Stomach (tissue), 19 donors: ENCODE measurements at places on chromosomes 4 and X. TPM values are rescaled to one million over a fixed set of nuclear protein-coding genes. Genes with fewer than 3 reads are reported as not detected.
A peak's percentile ranks its signal among the peaks of the same experiment; 100 is the strongest.

MAGEC1 gene
- total RNA-seq, result not detected

TNIP3 gene
- 0.37 TPM for total RNA-seq

FGFR3 gene
- total RNA-seq, result 61.6 TPM

PPARGC1A gene
- total RNA-seq, result 15.2 TPM

OPRPN gene
- total RNA-seq, result not detected

RAB33A gene
- total RNA-seq, result not detected

TRAM1L1 gene
- total RNA-seq, result 4.8 TPM

CSN1S1 gene
- not detected for total RNA-seq

TMPRSS11F gene
- not detected for total RNA-seq

DNA sequence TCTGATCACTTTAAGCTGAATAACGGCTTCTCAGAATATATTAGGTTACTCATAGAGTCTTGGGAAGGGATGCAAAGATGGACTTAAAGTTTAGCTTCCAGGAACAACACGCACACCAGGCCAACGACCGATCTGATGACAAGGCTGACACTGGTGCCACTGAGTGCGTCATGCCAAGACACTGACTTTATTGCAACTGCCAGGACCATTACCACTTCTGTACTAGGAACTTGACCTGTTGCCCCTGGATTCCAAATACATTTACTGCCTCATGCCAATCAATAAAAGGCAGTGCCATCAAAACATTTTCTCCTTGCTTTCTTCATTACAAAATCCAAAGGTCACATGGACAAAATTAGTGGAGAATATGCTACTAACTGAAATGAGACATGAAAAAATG is 505.9 kb upstream of the CTSO start:
- no peak for DNase-seq

DNA sequence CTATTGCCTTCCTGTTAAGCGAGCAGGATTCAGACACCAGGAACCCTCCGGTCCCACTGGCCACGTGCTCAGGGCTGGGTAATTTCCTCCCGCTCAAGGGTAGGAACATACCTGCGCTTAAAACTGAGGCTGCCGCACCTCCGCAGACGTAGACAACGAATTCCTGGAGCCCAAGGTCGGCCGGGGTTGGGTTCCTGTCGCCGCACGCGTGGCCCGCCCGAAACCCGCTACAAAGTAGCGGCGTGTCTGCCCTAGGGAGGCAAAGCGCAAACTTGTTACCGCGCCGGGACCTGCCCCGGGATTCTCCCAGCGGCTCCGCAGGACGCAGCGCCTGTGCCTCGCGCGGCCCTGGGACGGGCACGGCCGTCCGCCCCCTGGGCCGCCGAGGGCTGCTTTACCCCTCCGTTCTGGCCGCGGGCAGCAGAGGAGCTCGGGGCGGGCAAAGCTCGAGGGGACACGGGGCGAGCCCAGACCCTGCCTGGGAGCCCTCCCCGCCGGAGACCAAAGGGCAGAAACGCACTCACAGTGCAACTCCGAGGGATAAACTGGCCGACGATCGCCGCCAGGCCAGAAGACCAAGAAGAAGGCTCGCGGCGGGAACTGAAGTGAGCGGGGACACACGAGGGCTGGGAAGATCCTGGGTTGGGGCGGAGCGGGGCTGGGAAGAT is at the start of gene ERVMER34-1:
Gene ERVMER34-1 (minus strand): TSS at position 607 of the 668 bp plus-strand sequence. CDS start 5,905 bp downstream, outside the sequence.
- DNase-seq, result peak; percentile 58

- peak; percentile 45 for DNase-seq
Measured at GRCh38 chrX:108001218-108001814, 19.1 kb upstream of the TEX13B start.

DNA sequence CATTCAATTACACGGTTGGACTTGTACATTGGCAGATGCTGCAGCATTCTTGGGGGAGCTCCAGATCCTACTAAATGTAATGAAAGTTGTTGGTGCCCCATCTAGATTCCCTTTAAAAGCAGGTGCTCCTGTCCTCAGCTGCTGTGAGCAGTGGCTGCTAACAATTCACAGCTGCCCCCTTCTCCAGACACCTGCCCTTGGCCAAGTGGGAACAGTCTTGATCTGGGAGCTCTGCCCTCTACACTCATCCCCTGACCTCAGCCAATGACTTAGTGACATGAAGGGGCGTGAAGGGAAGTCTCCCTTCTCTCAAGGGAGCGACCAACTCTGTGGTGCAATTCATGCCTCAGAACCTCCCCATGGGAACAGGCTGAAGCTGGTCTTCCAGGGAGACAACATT is 125.7 kb downstream of the EIF4E start:
- no peak for DNase-seq

GRCh38 chrX:66676990-66677389 is 38.1 kb upstream of the EDA2R start:
- no peak for DNase-seq

- no peak for DNase-seq
Measured at GRCh38 chr4:185846505-185847150, 34.6 kb upstream of the SORBS2 start.

- DNase-seq, result no peak
Measured at GRCh38 chr4:94909645-94910044, 151.9 kb downstream of the BMPR1B start.

GRCh38 chrX:154490021-154490413 is 412 bp downstream of the SLC10A3 start:
- DNase-seq, result peak; percentile 64

DNA sequence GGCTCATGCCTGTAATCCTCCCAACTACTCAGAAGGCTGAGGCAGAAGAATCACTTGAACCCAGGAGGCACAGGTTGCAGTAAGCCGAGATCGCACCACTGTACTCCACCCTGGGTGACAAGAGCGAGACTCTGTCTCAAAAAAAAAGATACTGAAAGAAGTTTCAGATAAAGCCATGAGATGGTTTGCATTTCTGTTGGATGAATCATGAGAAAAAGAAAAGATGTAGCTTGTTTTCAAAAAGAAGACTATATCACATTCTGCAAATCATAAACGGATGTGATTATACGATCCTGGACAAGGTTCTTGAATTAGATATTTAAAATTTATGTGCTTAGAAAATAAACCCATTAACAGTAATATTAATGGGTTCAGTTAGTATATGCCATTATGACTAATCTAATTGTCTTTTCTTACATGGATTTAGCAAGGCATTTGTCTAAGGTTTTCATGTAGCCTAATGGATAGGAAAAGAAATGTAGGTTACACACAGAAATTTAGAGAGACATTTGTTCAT is 345.9 kb downstream of the SLC7A11 start:
- DNase-seq, result no peak

GRCh38 chr4:140523370-140523856 is 555 bp upstream of the ELMOD2 start:
- DNase-seq, result no peak

DNA sequence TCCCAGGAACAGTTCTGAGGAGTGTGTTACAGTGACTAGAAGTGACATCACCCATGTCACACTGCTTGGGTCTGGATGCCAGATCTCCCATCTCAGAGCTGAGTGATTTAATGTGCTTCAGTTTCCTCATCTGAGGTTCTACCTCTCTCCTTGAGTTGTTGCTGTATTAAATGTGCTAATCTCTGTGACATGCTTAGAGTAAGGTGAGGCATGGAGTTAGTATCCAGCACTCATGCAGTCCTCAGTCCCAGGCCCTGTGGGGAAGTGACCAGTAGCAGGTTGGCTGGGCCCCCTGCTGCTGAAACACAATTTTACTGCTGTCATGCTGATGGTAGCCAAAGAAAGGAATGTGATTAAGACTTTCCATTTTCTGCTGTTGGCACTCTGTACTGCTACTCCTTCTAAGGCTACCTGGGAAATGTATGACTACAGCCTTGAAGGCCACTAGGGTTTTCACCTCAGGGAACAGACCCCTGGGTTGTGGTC is 639.6 kb downstream of the MID1IP1 start:
- no peak for DNase-seq

DNA sequence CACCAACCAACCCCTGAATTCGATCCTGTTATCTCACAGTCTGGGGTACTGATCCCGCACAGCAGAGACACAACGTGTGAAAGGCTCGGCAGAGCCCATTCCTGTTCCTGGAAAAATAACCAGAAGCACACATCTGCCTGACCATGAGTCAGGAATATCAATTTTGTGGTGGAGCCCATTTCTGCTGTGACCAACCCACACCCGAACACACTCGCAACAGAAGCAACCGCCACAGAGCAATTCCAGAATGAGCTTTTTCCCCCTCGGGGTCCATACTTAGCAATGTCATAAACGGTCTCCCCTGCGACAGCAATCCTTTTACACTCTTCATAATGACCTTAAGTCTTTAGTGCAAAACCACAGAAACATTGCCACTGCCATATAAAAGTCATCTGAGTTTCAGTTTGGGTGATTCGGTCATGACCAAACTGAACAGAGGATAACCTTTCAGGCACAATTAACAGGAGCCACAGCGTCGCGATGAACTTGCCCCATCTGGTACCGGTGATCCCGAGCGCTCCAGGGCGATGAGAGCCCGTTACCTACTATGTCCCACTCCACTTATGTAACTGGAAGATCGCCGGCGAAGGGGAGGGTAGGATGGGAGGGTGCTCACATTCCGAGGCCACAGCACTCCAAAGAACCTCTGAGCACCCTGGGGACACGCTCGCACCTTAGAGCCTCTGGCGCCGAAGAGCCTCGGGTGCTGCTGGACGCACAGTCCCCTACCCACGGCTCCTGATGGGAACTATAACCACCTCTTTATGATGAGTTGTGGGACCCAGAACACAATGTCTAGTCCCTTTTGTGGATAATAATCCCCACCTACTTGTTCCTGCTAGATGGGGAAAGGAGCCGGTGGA is 1.1 kb downstream of the MECP2 start:
- no peak for DNase-seq

GRCh38 chr4:30721185-30722091 is 1.3 kb downstream of the PCDH7 start:
- DNase-seq, result peak; percentile 56

- DNase-seq, result peak; percentile 96
Measured at GRCh38 chrX:48475774-48476577, at the start of gene FTSJ1. Gene FTSJ1, plus strand, starts transcription at chrX:48476199. Its CDS starts 1,849 bp downstream, at chrX:48478048.

DNA sequence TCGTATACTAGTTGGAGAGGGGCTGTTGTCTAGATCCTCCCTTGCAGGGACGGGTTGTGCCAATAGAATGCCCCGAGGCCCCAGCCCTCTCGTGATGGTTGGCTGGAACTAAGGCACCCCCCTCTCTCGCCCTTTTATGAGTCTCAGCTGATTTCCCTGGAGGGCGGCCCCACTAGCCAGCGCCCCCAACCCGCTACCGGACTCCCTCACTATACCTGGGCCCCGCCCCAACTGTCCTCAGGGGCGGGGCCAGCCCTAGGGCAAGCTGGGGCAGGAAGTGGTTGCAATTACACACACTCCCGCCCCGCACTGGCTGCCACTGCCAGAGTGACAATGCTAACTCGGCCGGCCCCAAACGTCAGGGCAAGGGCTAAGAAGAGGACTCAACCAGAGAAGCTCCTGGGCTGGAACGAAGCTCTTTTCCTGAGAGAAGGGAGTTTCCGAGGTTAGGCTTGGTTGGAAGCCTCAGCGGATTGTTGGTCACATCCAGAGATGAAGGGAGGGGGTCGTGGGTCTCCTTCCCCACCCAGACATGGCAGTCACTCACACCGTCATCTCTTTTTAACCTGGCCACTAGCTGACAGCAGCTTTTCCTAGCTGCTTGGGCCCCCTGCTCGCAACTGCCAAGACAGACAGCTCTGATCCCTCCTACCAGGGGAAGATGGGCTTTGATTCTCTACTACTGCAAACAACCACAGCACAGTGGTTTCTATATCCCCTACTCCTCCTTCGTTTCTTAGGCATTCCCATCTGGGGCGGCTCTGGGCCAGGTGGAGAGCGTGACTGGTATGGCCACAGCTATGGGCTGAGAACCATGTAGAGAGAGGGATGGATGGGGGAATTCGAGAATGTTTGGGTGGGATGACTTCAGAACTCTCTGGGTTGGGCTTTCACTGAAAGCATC is 21.0 kb upstream of the BCORL1 start:
- DNase-seq, result peak; percentile 75

GRCh38 chrX:72659723-72660122 is 54.4 kb downstream of the PHKA1 start:
- no peak for DNase-seq

DNA sequence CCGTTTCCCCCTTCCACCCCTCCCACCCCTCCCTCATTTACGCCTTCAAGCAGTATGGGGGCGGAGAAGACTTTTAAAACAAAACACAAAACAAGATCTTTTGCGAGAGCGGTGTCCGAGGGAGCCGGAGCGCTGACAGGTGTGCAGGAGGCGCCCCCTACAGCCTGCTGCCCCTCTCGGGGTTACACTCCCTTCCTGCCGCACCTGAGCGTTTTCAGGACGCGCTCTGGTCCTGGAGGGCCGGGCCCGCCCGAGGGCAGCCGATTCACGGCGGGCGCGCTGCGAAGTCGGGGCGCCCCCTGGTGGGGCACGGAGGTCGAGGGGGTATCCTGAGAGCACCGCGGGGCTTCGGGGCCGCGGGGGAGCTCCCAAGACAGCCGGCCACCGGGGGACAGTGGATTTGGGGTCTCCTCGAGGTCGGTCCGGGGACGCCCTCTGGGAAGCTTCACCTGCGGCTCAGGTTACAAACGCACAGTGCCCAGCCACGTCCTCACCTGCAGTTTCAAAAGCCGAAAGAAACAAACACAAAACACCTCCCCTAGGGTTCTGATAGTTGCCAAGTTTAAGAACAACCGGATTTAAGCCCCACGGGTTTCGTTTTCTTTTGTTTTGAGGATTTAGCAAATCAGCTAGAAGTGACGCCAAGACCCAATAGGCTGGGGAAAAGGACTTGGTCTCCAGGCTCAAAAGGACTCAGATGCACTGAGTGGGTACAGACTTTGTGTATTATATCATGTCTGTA is 8.0 kb upstream of the NEUROG2 start:
- peak; percentile 60 for DNase-seq

DNA sequence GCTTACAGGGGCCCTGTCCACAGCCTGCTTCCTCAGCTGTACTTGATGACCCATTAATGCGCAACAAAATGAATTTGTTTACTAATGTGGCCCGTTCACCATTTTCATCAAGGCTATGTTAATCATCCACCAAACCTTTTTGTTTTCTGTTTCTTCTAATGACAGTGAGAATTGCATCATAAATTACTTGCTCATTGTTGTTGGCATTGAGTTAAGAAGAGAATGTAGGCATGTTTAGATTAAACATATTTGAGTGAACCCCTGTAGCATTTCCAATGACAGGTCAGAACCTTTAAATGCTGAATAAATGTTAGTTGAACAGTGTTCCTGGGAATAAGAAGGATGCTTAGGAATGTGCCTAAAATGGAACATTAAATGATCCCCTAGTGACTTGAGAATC is 183.4 kb downstream of the SPRY1 start:
- no peak for DNase-seq

GRCh38 chrX:111114806-111115205 is 18.8 kb downstream of the PAK3 start:
- no peak for DNase-seq
